ENCODE measurements at places on chromosomes 2 and 18.
A peak's percentile ranks its signal among the peaks of the same experiment; 100 is the strongest.

DNA sequence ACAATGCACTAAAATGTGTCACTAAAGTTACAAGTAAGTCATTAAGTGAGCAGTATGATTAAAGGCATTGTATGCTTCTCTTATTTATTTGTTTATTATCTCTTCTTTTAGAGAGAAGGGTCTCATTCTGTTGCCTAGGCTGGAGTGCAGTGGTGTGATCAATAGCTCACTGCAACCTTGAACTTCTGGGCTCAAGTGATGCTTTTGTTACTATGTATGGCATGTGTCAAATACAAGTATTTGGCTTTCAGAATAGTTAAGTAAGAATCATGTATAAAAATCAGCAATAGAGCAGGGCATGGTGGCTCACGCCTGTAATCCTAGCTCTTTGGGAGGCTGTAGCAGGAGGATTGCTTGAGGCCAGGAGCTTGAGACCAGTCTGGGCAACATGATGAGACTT is 15.8 kb upstream of the AAK1 start:
- no peaks in the 10 kb centered on the region for H3K36me3 ChIP-seq
- no peaks in the 10 kb centered on the region for H3K4me1 ChIP-seq
- H3K27me3 ChIP-seq: no peaks in the 10 kb centered on the region
- no peak overlapping the region for H3K4me3 ChIP-seq
- H3K27ac ChIP-seq: no peak overlapping the region

DNA sequence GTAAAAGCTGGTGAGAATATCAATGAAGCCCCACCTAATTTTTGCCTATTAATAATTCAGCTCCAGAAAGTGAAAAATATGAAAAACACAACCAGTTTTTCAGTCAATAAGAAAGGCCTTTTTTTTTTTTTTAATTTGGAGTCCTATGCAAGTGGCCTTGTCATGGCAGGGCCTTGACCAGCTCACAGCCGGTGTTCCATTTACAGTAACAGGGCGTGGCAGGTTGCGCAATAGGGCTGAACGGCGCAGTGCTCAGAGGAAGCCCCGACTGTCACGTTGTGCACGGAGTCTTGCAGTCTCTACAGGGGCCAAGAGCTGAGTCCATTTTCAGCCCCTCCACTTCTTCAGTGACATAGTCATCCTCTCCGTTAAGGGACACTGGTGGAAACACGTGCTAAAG is 184.1 kb upstream of the FN1 start:
- no peaks in the 10 kb centered on the region for H3K27me3 ChIP-seq
- no peaks in the 10 kb centered on the region for H3K36me3 ChIP-seq
- peak overlapping the region; percentile 45 for H3K27ac ChIP-seq
- DNase-seq: no peak
- H3K4me1 ChIP-seq: peaks cover 2% of the 10 kb centered on the region

DNA sequence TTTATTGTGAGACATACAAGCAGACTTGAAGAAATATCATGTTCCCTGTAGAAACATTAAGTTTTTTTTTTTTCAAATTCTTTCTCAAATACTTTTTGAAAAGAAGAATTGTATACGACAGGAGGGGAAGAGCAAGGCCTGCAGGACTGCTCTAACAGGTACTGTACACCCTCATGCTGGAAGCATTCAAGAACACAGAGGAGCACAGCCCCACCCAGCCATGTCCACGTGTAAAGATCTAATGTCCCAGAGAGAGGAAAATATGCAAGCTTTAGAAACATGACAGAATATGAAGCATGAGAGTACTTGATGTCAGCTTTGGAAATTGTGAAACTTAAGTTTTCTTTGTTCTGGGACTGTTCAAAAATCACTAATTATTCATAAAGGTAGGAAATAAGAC is 191.6 kb downstream of the TTC32 start:
- no peak overlapping the region for H3K27ac ChIP-seq
- no peaks in the 10 kb centered on the region for H3K27me3 ChIP-seq
- DNase-seq: no peak
- H3K36me3 ChIP-seq: no peaks in the 10 kb centered on the region
- no peaks in the 10 kb centered on the region for H3K4me1 ChIP-seq

DNA sequence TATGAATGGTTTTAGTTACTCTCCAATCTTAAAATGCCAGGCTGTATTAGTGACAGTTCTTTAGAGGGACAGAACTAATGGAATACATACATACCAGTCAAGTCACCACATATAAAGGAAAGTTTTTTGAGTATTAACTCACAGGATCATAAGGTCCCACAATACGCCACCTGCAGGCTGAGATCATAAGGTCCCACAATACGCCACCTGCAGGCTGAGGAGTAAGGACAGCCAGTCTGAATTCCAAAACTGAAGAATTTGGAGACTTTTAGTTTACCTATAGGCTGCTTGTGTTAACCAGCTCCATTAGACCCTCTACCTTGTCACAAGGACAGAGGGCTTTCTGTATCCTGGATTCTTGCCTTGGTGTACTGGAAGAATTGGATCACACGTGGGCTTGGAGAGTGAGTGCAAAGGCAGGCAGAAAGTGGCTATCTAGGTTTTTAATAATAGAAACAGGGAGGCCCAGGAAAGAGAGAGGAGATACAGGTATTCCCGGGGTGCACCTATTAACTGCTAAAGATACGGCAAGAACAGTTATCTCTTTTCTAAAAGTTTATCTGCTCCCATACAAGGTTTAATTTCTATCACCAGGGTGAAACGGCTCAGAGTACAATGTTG is 234.9 kb upstream of the CYRIA start:
- no peaks in the 10 kb centered on the region for H3K4me1 ChIP-seq
- DNase-seq: peak; percentile 80
- no peak overlapping the region for H3K4me3 ChIP-seq
- no peak overlapping the region for H3K27ac ChIP-seq
- H3K27me3 ChIP-seq: no peaks in the 10 kb centered on the region

All from mesendoderm (in vitro differentiated cells).